ENCODE measurements at places on chromosomes 1 and 21. TPM values are rescaled to one million over a fixed set of nuclear protein-coding genes. Genes with fewer than 3 reads are reported as not detected.

- no peak for DNase-seq
These were observed 610.8 kb downstream of the LMO4 start for GRCh38 chr1:87939444-87939843.

DNA sequence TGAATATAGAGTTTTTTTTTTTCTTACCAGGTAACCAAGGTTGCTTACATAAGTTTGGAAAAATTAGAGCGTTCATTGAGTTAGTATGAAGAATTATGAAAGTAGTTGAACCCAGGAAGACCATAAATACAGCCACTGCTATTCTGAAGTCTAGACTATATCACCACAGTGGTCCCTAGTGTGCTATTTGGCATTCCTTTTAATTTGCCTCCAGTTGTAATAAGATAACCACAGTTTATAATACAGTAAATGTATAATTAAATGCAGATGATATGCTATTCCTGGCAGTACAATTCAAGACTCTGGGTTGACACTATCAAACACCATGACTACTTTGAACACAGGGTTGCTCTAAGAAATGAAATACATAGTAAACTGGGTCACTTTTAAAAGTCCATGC is 270.5 kb downstream of the BRINP2 start:
- DNase-seq = no peak

- no peak for DNase-seq
These were observed 23.8 kb downstream of the FH start for GRCh38 chr1:241495741-241496140.

CD84 gene
- total RNA-seq = 0.61 TPM

GRCh38 chr1:33237579-33237978 is 18.7 kb upstream of the ZNF362 start:
- no peak for DNase-seq

GRCh38 chr1:93607814-93608186 is 73.8 kb downstream of the BCAR3 start:
- DNase-seq = no peak

MYBPH gene
- not detected for total RNA-seq

- no peak for DNase-seq
These were observed 61.2 kb downstream of the MPZL1 start for GRCh38 chr1:167782946-167783345.

DNA sequence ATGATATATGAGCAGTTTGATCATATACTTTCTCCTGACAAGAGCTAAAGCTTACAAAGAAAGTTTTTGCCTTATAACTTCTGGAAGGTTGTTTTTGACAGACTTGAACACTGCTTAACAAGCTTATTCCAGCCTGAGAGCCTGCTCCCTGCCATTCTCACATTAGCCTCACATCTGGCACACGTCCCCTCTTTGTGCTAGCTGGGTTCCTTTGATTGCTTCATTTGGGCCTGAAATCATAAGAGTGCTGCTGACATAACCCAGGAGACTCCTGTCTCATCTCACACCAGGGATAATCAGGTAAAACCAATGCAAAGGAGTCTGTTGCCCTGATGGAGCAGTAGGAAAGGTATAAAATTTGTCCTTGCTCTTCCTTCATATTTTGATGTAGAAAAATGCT is 1411.7 kb upstream of the B3GALT2 start:
- DNase-seq = no peak

- no peak for DNase-seq
These were observed at the start of gene UAP1 for GRCh38 chr1:162561616-162562469. Gene UAP1 (plus strand): TSS chr1:162561722. CDS start chr1:162566069, 4,347 bp downstream.

DNA sequence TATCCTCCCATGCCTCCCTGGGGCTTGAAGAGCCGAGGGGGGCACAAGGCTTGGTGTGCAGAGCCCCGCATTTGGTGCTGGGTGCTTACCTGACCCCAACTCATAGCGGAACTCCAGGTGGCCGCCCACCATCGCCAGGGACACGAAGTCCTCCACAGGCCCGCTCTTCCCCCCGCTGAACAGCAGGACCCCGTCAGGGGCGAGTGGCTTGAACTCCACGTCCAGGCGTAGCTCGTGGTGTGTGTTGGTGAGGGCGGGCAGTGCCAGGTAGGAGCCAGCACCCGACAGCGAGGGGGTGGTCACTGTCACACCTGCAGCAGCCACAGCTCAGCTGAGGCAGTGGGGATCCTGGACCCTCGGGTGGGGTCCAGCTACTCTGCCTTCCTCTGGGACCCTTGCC is 17.2 kb downstream of the LDLRAD2 start:
- no peak for DNase-seq

DNA sequence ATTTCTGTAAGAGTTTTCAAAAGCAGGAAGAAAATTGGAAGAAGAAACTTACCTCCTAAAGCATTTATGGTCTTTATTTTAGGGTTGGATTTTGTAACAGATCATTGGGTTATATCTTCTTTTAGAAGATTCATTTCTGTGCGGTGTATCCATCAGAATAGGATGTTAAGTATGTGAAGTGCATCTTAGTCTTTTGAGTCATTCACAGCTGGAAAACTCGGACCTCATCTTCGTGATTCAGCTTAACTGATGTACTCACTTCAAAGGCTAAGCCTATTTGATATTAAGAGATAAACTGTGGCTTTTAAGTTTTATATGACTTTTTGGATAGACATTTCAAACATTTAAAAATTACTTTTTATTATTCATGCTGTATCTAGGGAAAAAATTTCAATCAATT is 56.3 kb downstream of the GIPC2 start:
- no peak for DNase-seq

DNA sequence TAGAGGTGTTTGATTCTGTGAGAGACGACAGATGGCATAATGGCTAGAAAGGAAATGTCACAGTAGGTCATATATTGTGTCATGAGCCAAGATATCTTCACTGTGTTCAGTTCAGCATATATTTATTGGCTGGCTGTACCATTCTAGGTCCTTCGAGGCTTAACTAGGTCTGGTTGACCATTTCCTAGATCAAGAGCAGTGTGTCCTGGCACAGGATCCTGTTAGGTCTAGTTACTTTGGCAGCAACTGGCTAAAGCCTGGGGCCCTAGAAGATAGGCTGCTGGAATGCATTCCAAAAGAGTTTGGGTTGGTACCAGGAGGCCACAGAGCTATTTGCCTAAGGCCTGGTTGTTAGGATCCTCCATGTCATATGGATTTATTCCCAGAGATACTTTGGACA is 20.9 kb downstream of the ZBTB40 start:
- no peak for DNase-seq

LCE1A gene
- total RNA-seq = not detected

PAQR6 gene
- 0.88 TPM for total RNA-seq

DNA sequence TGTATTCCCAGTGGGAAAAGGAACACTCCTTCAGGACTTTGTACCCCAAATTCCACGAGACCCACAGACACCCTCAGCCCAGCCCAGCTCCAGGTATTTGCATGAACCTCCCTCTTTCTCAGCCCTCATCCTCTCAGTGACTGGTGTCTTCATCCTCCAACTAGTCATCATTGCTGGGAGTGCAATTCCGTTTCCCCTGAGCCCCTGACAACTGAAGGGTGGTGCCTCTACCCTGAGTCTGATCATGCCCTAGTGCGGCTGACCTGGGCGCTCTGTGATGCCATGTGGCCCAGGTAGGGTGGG is 3.8 kb upstream of the ZNF692 start:
- no peak for DNase-seq

- DNase-seq = no peak
These were observed 1152.0 kb upstream of the B3GALT2 start for GRCh38 chr1:194338241-194338948.

- no peak for DNase-seq
These were observed at the start of gene SLC37A1 for GRCh38 chr21:42513151-42513984. Gene SLC37A1 (plus strand): TSS chr21:42513852. CDS start chr21:42518455, 4,603 bp downstream.

MIGA1 gene
- total RNA-seq = 9.0 TPM

GRCh38 chr1:34711485-34711884 is 43.4 kb upstream of the GJB5 start:
- DNase-seq = no peak

DNA sequence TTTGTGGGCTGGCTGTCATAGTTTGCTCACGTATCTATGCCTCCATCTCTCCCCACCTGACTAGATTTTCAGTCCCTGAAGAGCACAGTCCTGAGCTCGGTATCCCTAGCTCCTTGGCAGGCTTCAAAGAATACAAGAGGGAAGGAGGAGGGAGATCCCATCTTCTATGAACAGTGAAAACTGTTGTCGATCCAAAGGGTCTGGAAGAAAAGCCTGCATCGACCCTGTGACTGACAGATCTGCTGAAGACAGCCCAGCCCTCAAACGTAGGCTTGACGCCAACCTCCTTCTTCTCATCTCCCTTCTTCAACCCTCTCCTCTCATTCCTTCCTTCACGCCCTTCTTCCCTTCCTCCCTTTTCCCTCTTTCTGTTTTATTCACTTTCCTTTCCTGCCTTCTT is 13.3 kb upstream of the ADORA1 start:
- no peak for DNase-seq

GRCh38 chr1:210866532-210866931 is 267.4 kb downstream of the KCNH1 start:
- no peak for DNase-seq

LHX4 gene
- not detected for total RNA-seq

DNA sequence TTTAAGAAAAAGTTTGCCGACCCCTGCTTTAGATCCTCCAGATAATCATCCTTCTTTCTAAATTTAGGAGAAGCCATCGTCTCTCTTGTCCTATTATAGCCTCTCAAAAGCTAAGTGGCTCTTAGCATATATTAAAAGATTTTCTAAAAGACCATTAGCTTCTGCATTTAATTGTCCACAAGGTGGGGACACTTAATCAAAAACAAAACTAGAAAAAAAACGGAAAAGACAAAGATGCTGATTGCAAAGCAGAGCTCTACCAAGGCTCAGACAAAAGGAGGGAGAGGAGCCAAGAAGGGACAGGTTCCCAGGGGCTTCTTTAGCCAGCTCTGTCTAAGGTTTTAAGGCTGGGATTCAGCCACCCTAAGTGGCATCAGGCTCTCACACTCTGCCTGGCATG is 128.3 kb upstream of the HMGB4 start:
- DNase-seq = no peak

- DNase-seq = no peak
These were observed 53.8 kb upstream of the CFAP126 start for GRCh38 chr1:161421456-161421855.

DNA sequence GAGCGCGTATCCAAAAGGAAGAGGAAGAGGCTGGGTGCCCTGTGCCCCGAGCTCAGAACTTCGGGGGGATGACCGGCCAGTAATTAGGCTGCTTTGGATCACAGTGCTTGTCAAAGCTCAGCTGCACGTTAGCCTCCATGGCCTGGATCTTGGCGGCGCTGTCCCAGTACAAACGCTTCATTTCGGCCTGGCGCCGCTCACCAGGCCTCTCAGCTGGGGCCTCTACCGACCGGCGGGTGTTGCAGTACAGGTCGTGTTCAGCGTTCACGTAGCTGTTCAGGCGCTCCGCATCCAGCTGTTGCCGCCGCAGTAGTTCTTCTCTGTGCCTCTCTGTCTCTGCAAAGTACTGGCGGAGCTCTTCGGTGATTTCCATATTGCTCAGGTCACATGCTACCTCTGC is 1.4 kb upstream of the ZNF326 start:
- DNase-seq = no peak

RABIF gene
- total RNA-seq = 5.9 TPM

DNA sequence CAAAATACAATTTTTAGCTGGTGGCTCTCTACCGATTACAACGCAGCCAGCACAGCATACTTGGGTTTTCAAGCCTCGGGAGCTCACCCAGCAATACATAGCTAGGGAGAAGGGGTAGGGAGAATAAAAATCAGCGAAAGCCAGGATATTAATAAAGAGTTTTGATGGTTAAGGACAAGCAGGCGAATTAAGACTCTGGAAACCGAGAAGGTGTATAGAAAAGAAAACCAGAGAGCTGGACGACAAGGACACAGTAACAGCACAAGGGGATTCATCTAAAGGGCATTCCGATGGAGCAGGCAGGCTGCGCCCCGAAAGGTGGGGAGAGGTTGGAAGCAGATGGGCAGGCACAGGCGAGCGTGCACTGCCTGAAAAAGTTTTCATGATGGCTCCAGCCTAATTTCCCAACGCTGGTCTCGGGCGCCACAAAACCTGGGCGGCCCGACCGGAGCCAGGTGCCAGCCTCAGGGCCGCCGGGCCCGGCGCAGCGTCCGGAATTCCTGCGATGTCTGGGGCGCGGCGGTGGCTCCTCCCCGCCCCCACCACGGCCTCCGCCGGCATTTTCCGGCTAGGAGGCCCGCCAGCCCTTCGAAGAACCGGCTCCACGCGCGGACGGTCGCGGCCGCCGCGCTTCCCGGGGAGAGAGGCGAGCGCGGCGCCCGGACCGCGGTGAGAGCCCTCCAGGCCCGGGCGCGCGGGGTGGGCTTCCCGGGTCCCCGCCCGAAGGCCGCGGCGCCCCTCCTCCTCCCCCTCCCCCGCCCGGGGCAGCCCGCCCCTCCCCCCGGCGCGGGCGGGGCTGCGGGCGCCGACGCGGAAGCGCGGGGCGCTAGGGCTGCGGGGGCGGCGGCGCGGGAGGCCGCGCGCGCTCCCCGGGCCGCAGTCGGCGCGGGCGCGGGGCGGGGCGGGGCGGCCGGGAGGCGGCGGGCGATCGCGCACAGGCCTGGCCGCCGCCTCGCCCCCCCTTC is 774 bp upstream of the DYRK1A start:
- no peak for DNase-seq

DNA sequence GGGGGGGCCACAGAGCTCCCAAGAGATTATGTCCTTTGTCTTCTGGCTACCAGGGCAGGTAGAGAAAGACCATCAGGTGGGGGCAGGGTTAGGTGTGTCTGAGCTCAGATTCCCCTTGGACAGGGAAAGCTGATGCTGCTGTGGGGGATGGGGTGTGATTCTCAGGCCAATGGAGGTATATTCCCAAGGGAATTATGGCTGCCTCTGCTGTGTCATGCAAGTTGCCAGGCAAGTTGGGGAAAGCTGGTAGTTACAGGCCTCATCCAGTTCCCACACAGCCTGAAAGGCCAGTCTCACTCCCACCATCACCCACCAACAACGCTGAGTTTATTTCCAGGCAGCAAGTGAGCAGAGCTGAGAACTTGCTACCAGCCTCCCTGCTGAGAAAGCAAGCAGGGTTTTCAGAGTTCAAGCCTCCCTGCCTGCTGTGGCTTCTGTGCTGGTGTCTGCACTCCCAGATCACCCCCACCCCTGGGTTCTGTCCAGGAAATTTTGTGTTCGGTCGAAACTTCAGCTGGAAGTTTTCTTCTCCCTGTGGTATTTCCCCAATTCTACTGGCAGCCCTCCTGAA is 21.3 kb downstream of the IFI16 start:
- DNase-seq = no peak

S100A1 gene
- total RNA-seq = not detected

DNA sequence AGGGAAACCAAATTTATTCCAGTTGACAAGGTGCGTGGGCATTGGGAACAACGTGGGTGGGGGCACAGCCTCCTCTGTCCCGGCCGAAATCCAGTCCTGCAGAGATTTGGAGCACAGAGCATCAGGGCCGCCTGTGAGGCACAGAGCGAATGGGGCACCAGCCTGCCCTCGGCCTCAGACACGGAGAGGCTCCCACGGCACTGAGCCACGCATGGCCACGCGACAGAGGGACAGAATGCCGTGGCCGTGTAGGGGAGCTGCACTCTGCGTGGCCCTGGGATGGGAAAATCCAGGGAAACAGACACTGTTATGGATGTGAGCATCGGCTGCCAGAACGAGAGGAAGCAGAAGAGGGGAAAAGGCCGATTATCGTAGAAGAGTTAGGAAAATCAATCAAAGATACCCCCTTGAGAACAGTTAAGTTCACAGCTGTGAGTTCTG is 13.5 kb upstream of the C1orf159 start:
- no peak for DNase-seq

- no peak for DNase-seq
These were observed 17.9 kb downstream of the MRAP start for GRCh38 chr21:32316361-32317215.

All from esophagus squamous epithelium (tissue), 5 donors.